ENCODE measurements at places on chromosomes 1 and 21.

GRCh38 chr1:7531562-7532340 lies 239.3 kb upstream of the VAMP3 start:
- no peak overlapping the region for H3K27ac ChIP-seq
- H3K4me3 ChIP-seq: no peak overlapping the region
- peaks cover 12% of the 10 kb centered on the region for H3K27me3 ChIP-seq
- no peak for DNase-seq

DNA sequence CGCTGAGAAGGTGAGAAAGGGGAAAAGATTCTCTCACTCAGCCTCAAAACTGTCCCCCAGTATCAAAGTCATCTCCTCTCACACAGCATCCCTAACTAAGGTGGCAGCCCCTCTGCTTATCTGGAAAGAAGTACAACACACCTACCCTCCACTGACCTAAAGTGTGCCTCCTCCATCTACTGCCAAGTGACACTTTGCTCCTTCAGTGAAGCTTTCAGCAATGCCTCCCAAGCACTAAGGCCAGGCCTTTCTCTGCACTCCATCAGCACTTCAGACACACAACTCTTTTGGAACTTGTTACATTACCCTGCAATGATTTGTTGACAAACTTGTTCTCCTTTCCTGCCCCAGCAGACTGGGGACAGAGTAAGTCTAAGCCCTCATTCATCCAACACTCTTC lies 1.4 kb downstream of the SH3BP5L start:
- peak overlapping the region; percentile 96 for H3K4me3 ChIP-seq
- H3K36me3 ChIP-seq: peaks cover 49% of the 10 kb centered on the region
- peak overlapping the region; percentile 99 for H3K27ac ChIP-seq
- H3K4me1 ChIP-seq: peaks cover 50% of the 10 kb centered on the region

DNA sequence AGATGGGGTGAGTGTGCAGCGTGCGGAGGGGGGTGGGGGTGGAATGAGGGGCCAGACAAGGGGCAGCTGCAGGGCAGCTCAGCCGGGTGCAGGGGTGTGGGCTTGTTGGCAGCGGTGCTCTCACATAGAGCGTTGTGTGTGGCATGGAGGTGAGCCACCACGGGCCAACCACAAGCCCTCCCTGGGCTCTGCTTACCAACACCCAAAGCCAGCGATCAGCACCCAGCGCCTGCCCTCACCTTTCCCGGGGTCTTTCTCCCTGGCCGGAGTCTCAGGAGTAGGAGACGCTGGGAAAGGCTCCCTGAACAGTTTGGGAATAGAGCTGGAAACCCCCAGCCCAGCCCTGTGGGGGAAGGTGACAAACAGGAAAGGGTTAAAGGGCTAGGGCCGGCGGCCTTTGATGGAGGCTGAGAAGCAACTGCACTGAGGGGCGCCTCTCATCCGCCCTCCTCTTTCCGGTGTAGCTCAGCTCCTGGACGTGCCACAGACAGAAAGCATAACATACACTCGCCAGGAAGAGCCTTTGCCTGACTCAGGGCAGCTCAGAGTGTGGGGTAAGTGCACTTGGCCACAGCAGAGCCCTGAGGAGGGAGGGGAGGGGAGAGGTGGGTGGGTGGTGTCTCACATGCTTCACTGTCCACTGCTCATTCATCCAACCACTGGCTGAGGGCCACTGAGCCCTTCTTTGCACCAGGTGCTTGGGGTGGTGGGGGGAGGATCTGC lies 577 bp downstream of the IKBKE start:
- H3K36me3 ChIP-seq: peaks cover 30% of the 10 kb centered on the region
- DNase-seq: peak; percentile 53
- peak overlapping the region; percentile 97 for H3K27ac ChIP-seq
- H3K27me3 ChIP-seq: no peaks in the 10 kb centered on the region
- peak overlapping the region; percentile 88 for H3K4me3 ChIP-seq

DNA sequence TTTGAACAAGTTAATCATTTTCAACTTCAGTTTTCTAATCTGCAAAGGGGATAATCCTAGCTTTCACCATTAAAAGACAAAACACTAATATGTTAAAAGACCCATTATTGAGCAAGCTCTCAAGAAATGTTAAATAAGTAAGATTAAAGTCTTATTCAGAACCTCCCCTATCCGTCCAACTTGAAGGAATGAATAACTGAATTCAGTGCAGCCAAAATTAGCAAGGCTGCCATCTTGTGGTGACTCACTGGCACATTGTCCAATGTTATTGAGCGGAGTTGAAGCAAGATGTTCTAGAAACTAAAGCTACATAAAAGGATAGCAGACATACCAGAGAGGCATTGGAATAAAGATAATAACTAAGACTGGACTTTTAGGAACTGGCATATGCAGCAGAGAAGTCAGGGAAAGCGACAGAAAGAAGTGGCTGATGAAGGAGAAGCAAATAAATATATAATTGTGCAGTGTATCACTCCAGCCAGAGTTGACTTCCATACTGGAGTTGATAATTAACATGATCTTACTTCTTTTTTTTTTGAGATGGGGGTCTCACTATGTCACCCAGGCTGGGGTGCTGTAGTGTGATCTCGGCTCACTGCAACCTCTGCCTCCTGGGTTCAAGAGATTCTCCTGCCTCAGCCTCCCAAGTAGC lies 8.2 kb upstream of the CAP1 start:
- no peak for DNase-seq
- peaks cover 43% of the 10 kb centered on the region for H3K4me1 ChIP-seq
- no peaks in the 10 kb centered on the region for H3K27me3 ChIP-seq

GRCh38 chr1:186300056-186300455 lies 75.0 kb downstream of the TPR start:
- no peak overlapping the region for H3K27ac ChIP-seq
- H3K36me3 ChIP-seq: no peaks in the 10 kb centered on the region
- H3K4me3 ChIP-seq: no peak overlapping the region
- no peak for DNase-seq
- no peaks in the 10 kb centered on the region for H3K4me1 ChIP-seq
- no peaks in the 10 kb centered on the region for H3K27me3 ChIP-seq

- H3K4me1 ChIP-seq: no peaks in the 10 kb centered on the region
- no peak overlapping the region for H3K27ac ChIP-seq
- no peaks in the 10 kb centered on the region for H3K36me3 ChIP-seq
- H3K4me3 ChIP-seq: no peak overlapping the region
- no peaks in the 10 kb centered on the region for H3K27me3 ChIP-seq
Measured at GRCh38 chr1:187513190-187513589, 684.4 kb downstream of the PLA2G4A start.

DNA sequence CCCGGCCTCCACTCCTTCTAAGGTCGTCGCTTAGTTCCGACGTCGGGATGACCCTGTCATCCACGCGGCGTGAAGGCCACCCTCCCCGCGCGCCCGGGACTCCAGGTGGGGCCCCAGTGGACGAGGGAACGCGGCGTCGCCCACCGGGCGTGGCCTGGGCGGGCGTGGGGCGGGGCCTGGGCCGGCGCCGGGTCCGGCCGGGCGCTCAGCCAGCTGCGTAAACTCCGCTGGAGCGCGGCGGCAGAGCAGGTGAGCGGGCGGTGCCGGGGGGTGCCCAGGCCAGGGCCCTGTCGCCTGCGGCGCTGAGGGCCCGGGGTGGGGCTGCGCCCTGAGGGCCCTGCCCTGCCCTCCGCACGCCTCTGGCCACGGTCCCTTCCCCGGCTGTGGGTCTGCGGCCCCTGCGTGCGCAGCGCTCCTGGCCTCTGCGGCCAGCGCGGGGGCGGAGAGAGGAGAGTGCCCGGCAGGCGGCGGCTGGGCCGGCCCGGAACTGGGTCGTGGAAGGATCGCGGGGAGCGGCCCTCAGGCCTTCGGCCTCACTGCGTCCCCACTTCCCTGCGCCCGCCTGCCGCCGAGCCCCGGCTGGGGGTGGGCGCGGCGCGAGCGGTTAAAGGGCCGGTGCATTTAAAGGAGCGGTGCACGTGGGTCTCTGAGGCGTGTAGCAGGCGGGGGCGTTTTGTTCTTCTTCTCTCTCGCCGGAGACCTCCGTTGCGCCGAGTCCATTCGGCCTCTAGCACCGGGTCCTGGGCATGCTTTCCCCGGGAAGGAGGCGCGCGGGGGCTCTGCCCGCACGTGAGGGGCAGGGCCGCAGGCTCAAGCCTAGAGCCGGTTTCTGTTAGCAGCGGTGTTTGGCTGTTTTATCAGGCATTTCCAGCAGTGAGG lies at the start of gene PSEN2:
Gene PSEN2 (plus strand): TSS at position 216 of the 879 bp plus-strand sequence. CDS start 11,292 bp downstream, outside the sequence.
- H3K27me3 ChIP-seq: no peaks in the 10 kb centered on the region
- DNase-seq: peak; percentile 78
- peaks cover 4% of the 10 kb centered on the region for H3K36me3 ChIP-seq

- H3K36me3 ChIP-seq: no peaks in the 10 kb centered on the region
- no peaks in the 10 kb centered on the region for H3K4me1 ChIP-seq
- H3K27me3 ChIP-seq: no peaks in the 10 kb centered on the region
- no peak overlapping the region for H3K4me3 ChIP-seq
Measured at GRCh38 chr1:90341516-90341915, 346.6 kb downstream of the ZNF326 start.

DNA sequence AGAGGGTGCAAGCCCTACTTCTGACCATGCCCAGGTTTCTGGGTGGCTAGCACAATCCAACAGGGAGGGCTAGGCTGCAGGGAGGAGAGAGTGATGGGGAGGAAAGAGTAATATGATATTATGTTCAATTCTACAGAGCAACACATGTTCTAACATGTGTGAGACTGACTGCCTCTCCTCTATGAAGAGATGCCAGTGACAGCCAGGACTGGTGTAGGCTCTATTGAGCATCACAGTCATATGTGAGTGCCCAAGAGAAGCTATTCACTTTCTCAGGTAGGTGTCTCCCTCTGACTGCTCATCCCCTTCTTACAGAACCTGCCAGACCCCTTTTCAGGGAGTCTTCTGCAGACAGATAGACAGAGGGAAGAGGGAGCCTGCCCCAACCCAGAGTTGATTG lies 446.1 kb downstream of the SIPA1L2 start:
- peaks cover 9% of the 10 kb centered on the region for H3K27me3 ChIP-seq
- DNase-seq: no peak
- H3K4me3 ChIP-seq: no peak overlapping the region
- H3K4me1 ChIP-seq: no peaks in the 10 kb centered on the region

GRCh38 chr1:84224905-84225304 lies 76.6 kb upstream of the SAMD13 start:
- H3K27me3 ChIP-seq: no peaks in the 10 kb centered on the region
- H3K36me3 ChIP-seq: peaks cover 40% of the 10 kb centered on the region
- H3K4me1 ChIP-seq: peaks cover 41% of the 10 kb centered on the region
- no peak overlapping the region for H3K27ac ChIP-seq

DNA sequence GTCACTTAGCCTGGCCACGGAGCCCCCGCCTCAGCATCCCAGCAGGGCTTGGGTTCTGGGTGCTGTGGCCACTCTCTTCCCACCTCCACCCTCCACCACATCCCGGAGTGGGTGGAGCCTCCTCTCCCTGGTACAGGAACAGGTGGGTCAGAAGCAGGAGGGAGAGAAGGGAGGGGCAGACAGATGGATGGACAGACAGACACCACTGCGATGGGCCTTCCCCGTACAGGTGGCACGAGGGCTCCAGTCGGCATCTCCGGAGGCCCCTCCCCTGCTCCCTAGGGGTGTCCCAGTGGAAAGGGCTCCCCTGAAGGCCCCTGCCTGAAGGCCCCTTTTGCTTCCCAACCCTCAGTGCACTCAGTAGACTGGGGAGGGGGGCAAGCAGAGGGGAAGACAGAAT lies 96.9 kb upstream of the TARDBP start:
- H3K27me3 ChIP-seq: peaks cover 11% of the 10 kb centered on the region
- peaks cover 14% of the 10 kb centered on the region for H3K4me1 ChIP-seq
- H3K36me3 ChIP-seq: no peaks in the 10 kb centered on the region
- no peak overlapping the region for H3K4me3 ChIP-seq

- H3K36me3 ChIP-seq: peaks cover 3% of the 10 kb centered on the region
- H3K27ac ChIP-seq: no peak overlapping the region
- H3K4me3 ChIP-seq: no peak overlapping the region
- no peak for DNase-seq
Measured at GRCh38 chr1:7760245-7760644, 10.9 kb upstream of the VAMP3 start.

- H3K4me3 ChIP-seq: no peak overlapping the region
- H3K27me3 ChIP-seq: peaks cover 29% of the 10 kb centered on the region
- DNase-seq: no peak
- no peaks in the 10 kb centered on the region for H3K36me3 ChIP-seq
- no peak overlapping the region for H3K27ac ChIP-seq
- H3K4me1 ChIP-seq: peaks cover 25% of the 10 kb centered on the region
Measured at GRCh38 chr1:162391790-162392563, 10.4 kb downstream of the C1orf226 start.

DNA sequence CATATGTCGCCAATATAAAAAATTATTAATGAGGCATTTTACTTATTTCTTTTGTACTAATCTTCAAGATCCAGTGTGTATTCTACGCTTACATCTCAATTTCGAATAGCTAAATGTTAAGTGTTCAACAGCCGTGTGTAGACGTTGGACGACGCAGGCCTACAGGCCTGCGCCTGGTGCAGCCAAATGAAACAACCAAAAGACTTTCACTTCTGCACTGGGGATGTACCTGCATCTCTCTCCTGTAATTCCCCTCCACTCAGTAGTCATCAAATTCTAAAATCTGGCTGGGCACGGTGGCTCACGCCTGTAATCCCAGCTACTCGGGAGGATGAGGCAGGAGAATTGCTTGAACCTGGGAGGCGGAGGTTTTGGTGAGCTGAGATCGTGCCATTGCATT lies 76.8 kb upstream of the HNRNPU start:
- peak overlapping the region; percentile 63 for H3K27ac ChIP-seq
- DNase-seq: peak; percentile 65
- H3K36me3 ChIP-seq: no peaks in the 10 kb centered on the region

GRCh38 chr1:203593723-203594122 lies 32.9 kb upstream of the ATP2B4 start:
- DNase-seq: no peak
- peak overlapping the region; percentile 48 for H3K27ac ChIP-seq
- no peak overlapping the region for H3K4me3 ChIP-seq
- H3K36me3 ChIP-seq: no peaks in the 10 kb centered on the region

DNA sequence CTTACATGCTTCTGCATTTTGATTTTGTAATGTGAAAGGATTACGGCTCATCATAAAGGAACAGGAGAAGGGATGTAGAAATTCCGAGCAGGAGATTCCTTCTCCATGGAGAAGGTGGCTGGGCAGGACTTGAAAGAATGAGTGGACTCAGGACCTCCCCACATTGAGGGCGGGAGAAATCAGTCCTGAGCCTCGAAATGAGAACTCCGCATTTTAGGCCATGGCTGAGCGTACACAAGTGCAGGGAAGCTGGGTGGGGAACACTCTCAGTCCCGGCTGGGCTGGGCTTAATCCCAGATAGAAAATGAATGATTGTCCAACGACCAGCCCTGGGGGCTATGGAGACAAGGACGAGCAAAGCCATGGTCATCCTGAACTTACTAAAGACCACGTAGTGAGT lies 402.3 kb upstream of the POU3F1 start:
- H3K4me3 ChIP-seq: no peak overlapping the region
- H3K27ac ChIP-seq: no peak overlapping the region
- no peak for DNase-seq
- peaks cover 26% of the 10 kb centered on the region for H3K27me3 ChIP-seq
- H3K36me3 ChIP-seq: no peaks in the 10 kb centered on the region

GRCh38 chr1:45430490-45430889 lies 60.5 kb downstream of the TESK2 start:
- no peaks in the 10 kb centered on the region for H3K27me3 ChIP-seq
- H3K36me3 ChIP-seq: peaks cover 2% of the 10 kb centered on the region
- peaks cover 16% of the 10 kb centered on the region for H3K4me1 ChIP-seq
- H3K4me3 ChIP-seq: peak overlapping the region; percentile 41
